ENCODE measurements at places on chromosomes 16 and 17.

- peak; percentile 95 for DNase-seq
Observed at GRCh38 chr16:48317614-48318315, 67.4 kb downstream of the SIAH1 start.

GRCh38 chr17:39688475-39688835 is 598 bp upstream of the PGAP3 start:
- no peak for DNase-seq

DNA sequence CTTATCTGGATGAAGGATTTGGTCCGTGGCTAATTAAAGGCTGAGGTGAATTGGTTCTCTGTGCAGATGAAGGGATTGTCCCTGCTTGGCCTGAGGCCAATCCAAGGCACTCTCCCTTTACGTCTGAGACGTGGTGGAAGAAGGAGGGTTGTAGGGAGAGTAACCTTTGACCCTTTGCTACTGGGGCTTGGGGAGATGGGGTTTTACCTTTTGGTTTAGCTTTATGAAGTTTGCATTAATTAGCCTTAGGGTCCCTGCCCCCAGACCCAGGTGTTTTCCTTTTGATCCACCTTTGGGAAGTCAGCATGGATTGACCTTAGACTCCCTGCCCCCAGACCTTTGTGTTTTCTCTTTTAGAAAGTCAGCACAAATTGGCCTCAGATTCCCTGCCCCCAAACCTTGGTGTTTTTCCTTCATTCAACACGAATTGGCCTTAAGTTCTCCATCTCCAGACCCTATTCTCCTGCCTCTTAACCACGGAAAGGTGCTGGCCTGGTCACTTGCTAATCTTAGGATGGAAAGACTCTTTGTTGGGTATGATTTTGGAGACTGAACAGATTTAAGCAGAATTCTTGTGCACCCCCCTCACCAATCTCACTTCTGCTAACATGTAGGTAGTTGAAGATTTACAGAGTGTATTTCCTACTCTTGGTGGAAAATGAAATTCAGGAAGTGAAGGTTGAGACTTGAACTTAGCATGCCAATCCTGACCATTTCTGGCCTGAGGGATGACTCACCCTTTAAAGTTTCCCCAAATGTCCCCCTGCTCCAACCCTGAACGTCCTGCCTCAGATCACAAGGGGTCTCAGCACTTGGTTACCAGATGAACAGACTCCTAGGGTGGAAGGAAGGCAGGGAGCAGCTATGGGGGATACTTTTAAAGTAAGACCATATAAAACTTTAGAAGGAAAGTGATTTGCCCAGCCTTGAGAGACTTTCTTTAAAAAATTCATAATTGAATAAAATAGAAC is 23.1 kb upstream of the MMD start:
- no peak for DNase-seq

GRCh38 chr16:2231016-2231931 is 5.0 kb upstream of the DNASE1L2 start:
- no peak for DNase-seq

DNA sequence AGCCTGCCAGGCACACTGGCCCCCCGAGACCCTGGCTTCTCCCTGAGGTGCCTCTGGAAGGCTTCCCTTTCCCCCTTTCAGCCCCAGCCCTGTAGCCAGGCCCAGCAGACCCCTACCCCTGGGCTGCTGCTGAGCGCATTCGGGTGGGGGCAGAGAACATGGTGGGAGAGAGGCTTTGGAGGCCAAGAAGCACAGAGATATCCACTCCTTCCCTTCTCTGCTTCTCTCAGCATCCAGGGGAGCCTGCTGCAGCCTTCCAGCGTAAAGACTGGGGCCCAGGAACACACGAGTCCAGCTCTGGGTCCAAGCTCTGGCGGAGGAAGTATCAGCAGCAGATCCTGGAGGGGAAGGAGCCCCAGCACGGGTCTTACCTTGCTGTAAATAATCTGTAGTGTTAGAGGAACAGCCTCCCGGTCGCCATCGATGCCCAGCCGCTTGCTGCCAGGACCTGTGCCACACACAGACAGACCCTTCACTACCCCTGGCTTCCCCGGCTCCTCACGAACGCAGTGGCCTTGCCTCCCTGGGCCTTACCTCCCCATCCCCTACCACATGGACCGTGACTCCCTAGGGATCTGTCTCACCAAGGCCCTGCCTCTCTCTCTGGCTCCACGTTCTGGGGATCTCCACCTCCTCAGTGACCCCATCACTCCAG is 17.0 kb upstream of the PIK3R6 start:
- DNase-seq = no peak

DNA sequence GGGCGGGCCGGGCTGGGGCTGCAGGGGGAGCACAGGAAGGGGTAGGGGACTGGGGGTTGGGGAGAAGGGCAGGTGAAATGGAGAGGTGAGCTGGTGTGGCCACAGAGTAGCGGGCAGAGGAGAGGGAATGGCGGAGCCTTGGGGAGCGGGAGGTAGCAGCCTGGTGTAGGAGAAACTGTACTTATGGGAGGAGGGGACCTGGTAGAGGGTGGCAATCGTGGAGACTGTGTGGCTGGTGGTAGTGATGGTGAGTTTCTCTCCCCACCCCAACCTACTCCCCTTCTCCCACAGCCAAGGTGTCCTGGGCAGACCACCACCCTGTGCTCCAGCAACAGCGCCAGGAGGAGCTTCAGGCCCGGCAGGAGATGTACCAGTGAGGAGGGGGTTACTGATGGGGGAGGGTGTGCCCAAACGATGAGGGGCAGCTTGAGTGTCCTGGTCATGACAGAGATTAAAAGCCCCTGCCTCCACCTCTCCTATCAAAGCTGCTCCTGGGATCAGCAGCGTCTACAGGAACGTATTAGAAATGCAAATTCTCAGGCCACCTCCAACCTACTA is 831 bp downstream of the ALOX15B start:
- DNase-seq = no peak

DNA sequence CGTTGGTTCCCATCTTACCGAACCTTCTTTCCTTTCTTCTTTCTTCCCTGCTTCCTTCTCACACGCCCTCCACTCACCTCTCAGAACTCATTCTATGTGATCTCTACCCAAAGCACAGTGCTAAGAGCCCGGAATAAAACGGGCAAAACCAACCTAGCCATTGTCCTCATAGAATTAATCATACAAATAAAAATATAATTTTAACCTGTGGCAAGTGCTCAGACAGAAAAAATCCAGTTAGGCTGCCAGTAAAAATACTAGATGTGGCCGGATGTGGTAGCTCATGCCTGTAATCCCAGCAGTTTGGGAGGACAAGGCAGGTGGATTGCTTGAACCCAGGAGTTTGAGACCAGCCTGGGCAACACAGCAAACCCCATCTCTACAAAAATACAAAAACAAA is 27.0 kb downstream of the BMERB1 start:
- no peak for DNase-seq

DNA sequence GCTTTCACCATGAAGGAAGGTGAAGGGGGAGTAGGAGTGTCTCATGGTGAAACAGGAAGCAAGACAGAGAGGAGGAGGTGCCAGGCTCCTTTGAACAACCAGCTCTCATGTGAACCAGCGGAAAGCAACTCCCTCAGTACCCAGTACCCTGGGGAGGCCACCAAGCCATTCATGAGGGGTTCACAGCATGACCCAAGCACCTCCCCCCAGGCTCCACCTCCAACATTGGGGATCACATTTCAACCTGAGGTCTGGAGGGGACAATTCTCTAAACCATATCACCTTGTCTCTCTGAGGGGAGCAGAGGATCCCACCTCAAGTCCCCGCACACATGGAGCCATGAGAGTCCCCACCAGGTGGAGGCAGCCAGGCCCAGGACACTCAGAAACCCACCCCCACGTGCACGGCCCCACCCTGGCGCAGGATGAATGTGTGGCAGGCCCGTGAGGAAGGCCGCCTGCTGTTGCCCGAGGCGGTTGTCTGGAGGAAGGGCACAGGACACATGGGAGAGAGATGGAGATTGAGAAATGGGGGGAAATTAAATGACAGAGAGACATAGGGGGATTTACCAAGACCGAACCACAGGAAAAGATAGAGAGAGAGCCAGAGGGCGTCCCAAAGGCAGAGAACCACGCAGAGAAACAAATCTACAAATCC is 85.9 kb downstream of the TMEM132E start:
- DNase-seq = no peak

- DNase-seq = no peak
Observed at GRCh38 chr16:86384263-86384649, 126.1 kb upstream of the FOXF1 start.

DNA sequence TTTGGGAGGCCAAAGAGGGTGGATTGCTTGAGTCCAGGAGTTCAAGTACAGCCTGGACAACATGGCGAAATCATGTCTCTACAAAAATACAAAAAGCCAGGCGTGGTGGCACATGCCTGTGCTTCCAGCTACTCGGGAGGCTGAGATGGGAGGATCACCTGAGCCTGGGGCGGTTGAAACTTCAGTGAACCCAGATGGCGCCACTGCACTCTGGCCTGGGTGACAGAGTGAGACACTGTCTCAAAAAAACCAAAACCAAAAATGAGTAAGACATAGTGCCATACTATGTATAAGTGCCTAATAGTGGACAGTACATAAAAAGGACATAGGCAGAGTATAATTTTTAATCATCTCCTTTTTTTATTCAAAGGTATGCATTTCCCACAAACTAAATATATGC is 4.0 kb downstream of the CTC1 start:
- DNase-seq = no peak

GRCh38 chr16:57653936-57654335 is 14.2 kb upstream of the ADGRG3 start:
- DNase-seq = peak; percentile 23

DNA sequence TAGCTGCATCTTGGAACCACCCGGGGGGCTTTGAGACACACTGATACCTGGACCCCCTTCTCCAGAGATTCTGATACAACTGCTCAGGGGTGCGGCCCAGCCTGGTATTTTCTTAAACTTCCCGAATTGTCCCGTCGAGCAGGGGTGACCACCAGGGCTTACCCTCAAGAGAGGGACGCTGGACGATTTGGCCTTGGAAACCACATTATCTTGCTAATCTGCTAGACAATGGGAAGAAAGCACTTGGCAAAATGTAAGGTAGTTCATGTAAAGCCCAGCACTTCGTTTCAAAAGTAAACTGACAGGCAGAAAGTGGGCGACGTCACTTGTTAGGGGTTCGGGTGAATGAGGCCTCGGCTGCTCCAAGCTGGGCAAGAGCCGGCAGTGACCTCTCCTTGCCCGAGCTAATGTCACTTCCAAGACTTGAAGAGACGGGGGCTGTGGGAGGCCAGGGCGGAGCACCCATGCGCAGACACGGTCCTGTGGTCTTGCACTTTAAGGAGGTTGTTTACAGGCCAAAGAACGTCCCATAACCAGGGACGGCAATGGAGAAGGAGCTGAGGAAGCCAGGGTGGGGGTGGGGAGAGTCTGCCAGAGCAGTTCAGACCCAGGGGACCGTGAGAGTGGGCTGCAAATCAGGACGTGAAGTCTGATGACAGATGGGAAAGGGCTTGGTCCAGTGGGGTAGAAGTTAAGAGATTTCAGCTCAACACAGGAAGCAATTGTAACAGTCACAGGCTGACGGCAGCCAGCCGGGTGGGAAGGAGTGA is 152.7 kb upstream of the GSE1 start:
- DNase-seq = peak; percentile 36

DNA sequence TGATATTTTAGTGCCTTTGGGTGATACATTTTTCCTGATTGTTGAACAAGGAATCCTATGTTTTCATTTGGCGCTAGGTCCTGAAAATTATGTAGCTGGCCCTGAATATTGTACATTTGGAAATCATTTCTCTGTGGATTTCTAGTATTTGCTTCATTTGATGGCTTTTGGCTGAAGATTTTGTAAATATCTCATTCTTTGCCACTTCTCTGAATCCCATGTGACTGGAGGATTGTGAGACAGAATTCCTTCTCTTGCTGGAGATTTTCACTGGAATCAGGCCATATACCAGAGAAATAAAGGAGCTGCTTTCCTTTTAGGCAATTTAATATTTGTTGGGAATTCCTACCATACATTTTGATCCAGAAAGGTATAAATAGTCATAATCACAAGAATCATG is 8.6 kb downstream of the KRT28 start:
- DNase-seq = peak; percentile 27

- DNase-seq = no peak
Observed at GRCh38 chr17:67606896-67607604, 110.7 kb upstream of the NOL11 start.

- peak; percentile 42 for DNase-seq
Observed at GRCh38 chr17:65987988-65988387, 203.9 kb downstream of the CEP112 start.

GRCh38 chr16:68902003-68902968 is 59.0 kb downstream of the TANGO6 start:
- DNase-seq = peak; percentile 72

DNA sequence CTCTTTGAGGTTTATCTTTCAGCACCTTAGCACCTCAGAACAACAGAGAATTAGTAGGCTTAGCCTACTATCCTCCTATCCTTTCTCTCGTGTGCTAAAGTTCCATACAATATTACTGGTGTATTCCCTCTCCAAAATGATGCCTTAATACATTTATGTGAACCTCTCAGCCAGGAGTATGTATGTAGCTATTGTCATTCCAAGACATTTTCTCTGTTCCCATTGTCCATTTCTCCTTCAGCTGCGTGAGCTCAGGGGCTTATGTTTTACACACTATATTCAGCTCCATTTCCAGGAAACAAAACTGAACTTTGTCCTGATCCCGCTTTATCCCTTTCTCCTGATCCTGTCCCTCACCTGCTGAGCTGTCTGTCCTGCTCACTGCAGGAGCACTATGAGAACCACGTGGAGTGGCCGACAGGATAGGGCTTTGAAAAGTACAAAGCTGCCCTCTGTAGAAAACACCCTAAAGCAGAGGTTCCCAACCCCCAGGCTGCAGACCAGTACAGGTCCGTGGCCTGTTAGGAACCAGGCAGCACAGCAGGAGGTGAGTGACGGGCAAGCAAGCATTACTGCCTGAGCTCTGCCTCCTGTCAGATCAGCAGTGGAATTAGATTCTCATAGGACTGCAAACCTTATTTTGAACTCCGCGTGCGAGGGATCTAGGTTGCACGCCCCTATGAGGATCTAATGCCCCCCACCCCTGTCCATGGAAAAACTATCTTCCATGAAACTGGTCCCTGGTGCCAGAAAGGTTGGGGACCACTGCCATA is 55.7 kb downstream of the CENPV start:
- no peak for DNase-seq

GRCh38 chr17:5942687-5943086 is 127.5 kb upstream of the WSCD1 start:
- DNase-seq = no peak

- no peak for DNase-seq
Observed at GRCh38 chr16:30663820-30664219, 5.6 kb downstream of the FBRS start.

DNA sequence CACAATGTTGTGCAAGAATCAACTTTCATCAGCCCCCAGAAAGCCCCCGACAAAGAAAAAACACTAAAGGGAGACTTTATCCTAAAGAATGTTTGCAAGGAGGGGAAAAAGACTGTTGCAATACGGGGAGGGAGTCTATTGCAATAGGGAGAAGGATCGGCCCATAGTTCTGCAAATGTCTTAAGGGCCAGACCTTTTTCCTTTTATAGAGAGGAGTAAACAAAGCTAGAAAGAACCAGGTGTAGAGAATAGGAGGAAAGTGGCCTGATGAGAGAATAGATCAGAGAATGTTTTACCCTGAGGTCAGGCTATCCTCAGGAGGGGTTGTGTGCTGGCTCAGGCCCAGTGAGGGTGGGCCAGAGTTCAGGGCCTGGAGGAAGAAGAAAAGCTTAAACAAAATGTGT is 8.7 kb upstream of the CAVIN1 start:
- DNase-seq = no peak

GRCh38 chr17:77436058-77436442 is 295.3 kb downstream of the SEC14L1 start:
- DNase-seq = peak; percentile 54

GRCh38 chr16:83137326-83137781 is 510.6 kb downstream of the CDH13 start:
- peak; percentile 69 for DNase-seq

Data from fibroblast of skin of scalp (primary cell).